HCT116 (cell line): ENCODE measurements at places on chromosomes 3 and 15.
A peak's percentile ranks its signal among the peaks of the same experiment; 100 is the strongest.

DNA sequence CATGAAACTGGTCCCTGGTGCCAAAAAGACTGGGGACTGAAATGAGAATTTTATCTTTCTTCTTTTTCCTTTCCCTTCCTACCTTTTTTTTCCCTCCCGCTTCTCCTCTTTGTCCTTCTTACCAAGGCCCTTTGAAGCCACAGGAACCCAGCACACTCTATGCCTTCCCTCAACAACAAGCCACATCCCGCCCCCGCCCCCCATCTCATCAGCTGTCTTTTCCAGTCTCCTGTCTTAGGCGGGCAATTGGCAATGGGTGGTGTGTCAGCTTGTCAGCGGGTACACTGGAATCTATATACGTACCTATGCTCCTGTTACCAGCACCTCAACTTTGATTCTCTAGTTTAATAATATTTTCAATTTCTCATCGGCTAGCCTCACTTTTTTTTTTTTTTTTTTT is 56.3 kb upstream of the CHD2 start:
- no peak for DNase-seq

GRCh38 chr3:24591191-24591590 is 96.5 kb upstream of the THRB start:
- DNase-seq = no peak

DNA sequence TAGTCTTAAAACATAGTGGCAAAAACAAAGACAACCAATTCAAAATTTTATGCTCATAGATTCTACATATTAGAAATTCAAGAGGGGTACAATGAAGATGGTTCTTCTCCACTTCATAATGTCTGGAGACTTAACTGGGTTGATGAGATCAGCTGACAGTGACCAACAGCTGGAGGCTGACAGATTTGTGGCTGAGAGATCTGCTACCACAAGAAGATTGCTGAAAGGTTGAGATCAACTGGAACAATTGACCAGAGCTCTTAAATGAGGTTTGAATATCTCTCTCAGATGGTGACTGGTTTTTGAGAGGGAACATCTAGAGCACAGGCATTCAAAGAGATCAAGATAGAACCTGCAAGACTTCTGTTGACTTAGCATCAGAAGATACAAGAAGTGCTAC is 254.1 kb upstream of the ARPP21 start:
- no peak for DNase-seq

GRCh38 chr3:3998140-3998922 is 199.1 kb downstream of the LRRN1 start:
- DNase-seq = peak; percentile 2

GRCh38 chr3:69671082-69671952 is 67.9 kb upstream of the MITF start:
- peak; percentile 15 for DNase-seq

- no peak for DNase-seq
Measured at GRCh38 chr3:115279939-115280338, 132.9 kb upstream of the ZBTB20 start.
